ENCODE measurements at places on chromosomes 13 and 19.

- DNase-seq: no peak
Observed at GRCh38 chr19:8319807-8320520, 1.2 kb downstream of the NDUFA7 start.

DNA sequence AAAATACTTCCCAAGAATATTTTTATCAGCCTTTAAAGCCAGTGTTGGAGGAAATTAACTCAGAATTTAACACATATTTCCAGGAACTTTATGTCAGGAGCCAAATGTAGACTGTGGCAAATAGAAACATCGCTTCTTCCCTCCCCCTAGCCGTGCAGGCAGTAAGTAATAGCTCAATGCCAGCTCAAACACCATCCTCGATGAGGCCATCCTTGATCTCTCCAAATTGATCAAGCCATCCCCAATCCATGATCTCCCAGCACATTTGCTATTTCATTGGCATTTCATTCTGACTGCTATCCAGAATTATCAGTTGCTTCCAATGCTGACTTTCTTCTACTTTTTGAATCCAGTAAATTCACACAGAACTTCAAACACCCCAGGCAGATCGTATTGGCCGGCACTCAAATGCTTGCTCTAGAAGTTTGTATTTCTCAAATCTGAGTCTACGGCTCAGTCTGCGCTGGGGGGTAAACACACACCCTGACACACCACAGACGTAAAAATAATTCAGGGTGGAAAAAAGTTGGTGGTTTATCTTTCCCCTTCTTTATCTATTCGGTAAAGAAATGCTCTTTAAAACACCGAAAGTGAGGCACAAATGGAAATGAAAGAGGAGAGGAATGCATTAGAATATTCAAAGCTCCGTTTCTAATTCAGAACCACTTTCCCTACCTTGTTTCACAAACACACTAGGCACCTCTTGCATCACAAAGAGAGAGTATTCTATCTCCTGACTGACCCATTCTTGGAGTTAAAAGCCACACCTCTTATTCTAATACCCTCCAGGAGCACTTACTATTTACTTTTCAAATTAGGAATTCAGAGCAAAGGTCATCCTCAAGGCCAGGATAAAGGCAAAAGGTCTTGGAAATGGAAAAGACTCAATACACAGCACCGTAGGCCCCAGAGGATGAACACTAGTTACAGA is 991 bp downstream of the OBI1 start:
- no peak for DNase-seq

DNA sequence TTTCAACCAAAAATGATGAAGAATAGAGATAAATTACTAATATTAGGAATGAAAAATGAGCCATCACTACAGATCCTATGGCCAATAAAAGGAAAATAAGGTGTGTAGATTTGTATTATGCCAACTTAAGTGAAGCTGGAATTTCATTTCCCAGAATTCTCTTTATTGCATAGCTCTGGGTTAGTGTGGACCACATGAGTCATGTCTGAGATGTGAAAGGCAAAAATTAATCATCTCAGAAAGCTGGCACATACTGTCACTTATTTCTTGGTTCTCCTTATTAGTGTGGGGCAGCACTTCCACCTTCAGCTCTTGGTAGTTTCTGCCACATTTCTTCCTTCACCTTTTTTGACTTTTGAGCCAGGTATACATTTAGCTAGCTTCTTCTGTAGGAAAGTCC is 82.6 kb downstream of the KATNAL1 start:
- DNase-seq: no peak

GRCh38 chr19:32917616-32917996 is 48.0 kb upstream of the SLC7A9 start:
- DNase-seq: no peak

- no peak for DNase-seq
Observed at GRCh38 chr13:40568246-40569023, 98.0 kb downstream of the FOXO1 start.

DNA sequence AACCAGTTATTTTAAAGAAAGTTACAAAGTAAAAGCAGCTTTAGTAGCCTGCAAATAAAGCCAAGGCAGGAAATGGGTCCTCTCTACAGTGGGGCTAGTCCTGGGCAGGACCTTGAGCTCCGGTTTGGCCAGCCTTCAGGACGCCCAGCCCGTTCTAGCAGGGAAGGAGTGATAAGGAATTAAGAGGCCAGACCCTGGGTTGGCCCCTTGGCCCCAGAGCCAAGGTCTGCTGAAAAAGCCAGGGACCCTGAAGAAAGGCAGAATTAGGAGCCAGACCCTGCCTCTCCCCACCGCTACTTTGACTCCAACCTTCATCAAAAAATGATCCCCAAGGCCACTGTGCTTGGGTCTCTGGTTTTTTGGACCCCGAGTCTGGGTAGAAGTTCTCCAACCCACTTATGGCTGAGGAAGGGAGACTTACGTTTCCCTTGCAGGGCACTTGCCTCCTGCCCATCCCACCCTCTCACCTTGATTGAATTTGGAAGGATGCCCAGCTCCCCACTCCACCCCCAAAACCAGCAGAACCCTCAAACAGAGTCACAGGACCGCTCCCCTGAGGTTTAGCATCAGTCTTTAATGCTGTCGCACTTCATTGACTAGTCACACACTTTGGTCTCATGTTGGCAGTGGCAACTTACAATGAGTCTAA is 3.9 kb downstream of the DNAJB1 start:
- DNase-seq: no peak

DNA sequence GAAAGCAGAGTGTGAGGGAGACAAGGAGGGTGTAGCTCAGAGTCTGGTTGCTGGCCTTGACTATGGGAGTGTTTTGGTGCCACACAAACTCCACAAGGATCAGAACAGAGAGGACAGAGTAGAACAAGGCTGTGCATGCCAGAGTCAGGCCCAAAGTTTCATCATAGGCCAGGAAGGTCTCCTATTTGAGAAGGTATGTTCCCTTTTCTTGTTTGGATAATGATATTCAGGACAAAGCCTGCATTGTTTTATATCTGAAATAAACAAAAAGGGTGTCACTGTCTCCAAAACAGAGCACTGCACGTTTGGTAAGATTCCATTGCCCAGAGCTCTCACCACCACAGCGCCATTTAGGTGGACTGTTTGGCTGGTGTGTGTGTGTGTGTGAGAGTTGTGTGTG is 3.1 kb upstream of the ZSCAN5A start:
- no peak for DNase-seq

- DNase-seq: no peak
Observed at GRCh38 chr19:36151144-36152018, 866 bp downstream of the COX7A1 start.

GRCh38 chr13:73018336-73018735 is 40.5 kb upstream of the KLF5 start:
- DNase-seq: no peak

DNA sequence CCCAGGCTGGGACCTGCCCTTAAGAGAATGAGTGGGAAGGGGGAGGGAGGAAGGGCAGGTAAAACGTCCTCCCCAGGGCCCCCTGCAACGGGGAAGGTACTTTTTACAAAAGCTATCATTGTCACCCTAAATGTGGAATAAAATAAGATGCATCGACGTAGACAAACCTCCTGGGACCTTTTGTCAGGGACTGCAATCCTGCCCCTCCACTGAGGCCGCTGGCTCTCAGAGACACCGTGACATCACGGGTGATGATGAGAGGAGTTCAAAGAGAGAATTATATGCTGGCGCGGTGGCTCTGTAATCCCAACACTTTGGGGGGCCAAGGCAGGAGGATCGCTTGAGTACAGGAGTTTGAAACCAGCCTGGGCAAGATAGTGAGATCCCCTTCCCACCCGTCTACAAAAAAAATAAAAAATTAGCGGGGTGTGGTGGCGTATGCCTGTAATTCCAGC is 1.8 kb upstream of the MYBPC2 start:
- DNase-seq: no peak

DNA sequence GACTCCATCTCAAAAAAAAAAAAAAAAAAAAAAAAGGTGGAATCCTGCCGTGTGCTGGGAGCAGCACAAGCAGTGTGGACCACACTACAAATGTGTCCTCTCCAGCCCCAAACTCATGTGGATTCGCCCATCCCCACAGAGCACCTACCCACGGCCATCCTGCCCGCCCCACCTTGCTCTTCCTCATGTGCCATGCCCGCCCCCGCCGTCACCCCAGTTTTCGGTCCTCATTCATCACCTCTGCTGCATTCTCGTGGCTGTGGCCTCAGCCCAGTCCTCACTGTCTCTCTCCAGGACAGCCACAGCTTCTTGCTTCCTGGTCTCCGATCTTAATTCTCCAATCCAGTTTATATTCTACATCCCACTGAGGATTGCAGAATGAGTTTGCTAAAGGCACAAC is 80.0 kb upstream of the TM9SF2 start:
- DNase-seq: no peak

- no peak for DNase-seq
Observed at GRCh38 chr13:58729361-58729760, 1097.8 kb downstream of the PCDH17 start.

DNA sequence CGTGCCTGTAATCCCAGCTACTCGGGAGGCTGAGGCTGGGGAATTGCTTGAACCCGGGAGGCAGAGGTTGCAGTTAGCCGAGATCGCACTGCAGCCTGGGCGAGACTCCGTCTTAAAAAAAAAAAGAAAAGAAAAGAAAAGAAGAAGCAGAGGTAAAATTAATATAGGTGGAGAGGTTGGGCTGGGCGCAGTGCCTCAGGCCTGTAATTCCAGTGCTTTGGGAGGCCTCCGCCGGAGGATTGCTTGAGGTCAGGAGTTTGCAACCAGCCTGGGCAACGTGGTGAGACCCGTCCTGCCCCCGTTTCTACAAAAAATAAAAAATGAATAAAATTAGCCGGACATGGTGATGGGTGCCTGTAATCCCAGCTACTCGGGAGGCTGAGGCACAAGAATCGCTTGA is 912 bp upstream of the TUBA3C start:
- DNase-seq: no peak

DNA sequence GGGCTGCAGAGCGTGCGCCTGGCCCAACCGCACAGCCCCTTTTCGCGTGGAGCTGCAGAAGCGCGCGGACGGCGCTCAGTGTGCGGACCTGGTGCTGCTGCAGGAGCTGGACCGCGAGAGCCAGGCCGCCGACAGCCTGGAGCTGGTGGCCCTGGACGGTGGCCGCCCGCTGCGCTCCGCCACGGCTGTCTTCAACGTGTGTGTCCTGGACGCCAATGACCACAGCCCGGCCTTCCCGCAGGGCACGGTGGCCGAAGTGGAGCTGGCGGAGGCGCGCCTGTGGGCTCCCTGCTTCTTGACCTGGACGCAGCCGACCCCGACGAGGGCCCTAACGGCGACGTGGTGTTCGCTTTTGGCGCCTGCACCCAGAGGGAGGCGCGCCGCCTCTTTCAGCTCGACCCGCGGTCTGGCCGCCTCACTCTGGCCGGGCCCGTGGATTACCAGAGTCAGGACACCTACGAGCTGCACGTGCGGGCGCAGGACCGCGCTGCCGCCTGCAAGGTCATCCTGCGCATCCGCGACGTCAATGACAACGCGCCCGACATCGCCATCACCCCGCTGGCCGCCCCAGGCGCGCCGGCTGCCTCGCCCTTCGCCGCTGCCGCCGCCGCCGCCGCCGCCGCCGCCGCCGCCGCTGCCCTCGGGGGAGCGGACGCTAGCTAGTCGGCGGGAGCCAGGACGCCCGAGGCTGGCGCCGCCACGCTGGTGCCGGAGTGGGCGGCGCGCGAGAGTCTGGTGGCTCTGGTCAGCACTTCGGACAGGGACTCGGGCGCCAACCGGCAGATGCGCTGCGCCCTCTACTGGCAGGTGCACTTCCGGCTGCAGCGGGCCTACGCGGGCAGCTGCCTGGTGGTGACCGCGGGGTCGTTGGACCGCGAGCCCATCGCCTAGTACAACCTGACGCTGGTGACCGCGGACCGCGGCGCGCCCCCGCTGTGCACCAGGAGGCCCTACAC is 172.2 kb downstream of the OLFM4 start:
- no peak for DNase-seq

GRCh38 chr19:20080656-20081055 is 2.9 kb downstream of the ZNF90 start:
- DNase-seq: no peak

DNA sequence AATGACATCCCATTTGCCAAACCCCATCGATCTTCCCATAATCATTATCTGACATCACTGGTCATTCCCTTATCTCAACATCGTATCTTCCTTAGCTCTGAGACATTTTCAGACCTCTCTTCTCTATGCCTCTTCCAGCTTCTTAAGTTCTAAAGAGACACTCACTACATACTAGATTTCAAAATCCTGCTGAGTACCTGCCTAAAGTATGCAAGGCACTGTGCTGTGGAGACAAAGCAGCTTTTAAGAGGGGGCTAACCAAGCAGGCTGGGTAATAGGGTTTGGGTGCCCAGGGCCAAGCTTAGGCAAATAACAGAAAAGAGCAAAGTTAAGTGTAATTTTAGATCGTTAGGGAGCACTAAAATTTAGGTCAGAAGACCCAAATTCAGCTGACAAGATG is 3.4 kb upstream of the POMP start:
- no peak for DNase-seq

GRCh38 chr13:40534456-40534855 is 132.0 kb downstream of the FOXO1 start:
- no peak for DNase-seq

DNA sequence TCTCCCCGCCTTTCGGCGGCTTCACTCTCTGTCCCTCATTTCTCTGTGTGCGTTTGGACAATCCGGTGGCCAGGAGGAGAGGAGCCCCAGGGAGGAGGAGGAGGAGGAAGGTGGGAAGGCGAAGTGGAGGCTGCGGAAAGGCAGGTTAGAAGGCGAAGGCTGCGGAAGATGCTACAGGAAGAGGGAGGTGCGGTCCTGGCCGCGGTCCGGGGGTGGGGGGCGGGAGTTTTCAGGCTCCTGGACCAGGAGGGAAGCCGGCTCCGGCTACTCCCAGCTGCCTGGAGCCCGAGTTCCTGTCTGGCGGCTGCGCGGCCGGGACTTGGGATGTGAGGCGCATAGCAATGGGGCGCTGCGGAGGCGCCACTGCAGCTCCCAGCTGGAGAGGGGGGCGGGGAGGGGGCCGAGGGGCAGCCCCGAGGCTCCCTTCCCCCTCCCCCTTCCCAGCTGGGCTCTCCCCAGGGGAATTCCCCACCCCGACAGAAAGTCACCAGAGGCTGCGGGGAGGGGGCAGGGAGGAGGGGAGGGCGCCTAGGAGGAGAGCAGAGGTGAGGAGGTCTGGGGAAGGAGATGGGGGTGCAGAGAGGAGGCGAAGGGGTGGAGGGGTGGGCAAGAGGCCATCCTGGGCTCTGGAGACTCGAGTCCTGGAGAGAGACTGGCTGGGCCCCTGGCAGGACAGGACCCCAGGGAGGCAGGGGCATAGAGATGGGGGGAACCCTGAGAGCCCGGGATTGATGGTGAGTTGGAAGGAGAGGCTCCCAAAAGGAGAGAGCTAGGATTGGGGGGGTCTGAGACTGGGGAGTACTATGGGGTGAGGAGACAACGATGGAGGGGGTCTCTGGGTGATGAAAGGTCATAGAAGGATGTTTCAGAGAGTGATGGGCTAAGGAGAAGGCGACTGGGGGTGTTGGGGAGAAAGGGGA is 2.0 kb downstream of the LRRC4B start:
- DNase-seq: no peak

DNA sequence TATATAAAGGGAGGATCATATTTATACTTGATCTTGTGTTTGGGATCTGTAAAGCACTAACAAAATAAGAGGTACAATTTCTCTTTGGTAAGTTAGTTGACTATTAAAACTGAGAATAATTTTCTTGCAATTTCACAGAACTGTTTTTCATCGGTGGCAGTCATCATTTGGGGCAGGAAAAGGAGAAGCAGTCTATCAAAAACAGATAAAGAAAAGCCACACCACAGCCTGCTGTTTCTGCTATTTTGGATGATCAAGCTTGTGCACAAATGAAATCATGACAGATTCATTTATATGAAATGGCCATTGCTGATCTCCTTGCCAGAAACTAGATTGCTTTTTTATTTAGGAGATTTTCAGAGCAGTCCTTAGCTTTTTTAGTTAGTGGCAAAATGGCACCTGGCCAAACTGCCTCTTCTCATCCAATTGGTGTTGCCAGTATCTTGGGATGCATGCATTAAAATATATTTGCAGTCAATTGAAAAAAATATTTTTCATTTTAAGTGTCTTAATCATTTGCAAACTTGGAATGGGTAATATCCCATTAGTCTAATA is 326.0 kb downstream of the HS6ST3 start:
- DNase-seq: no peak

Data from esophagus squamous epithelium (tissue), 5 donors.